ENCODE measurements at places on chromosomes 2 and 18.

- no peak for DNase-seq
Observed at GRCh38 chr2:70473101-70473722, 80.4 kb downstream of the TGFA start.

DNA sequence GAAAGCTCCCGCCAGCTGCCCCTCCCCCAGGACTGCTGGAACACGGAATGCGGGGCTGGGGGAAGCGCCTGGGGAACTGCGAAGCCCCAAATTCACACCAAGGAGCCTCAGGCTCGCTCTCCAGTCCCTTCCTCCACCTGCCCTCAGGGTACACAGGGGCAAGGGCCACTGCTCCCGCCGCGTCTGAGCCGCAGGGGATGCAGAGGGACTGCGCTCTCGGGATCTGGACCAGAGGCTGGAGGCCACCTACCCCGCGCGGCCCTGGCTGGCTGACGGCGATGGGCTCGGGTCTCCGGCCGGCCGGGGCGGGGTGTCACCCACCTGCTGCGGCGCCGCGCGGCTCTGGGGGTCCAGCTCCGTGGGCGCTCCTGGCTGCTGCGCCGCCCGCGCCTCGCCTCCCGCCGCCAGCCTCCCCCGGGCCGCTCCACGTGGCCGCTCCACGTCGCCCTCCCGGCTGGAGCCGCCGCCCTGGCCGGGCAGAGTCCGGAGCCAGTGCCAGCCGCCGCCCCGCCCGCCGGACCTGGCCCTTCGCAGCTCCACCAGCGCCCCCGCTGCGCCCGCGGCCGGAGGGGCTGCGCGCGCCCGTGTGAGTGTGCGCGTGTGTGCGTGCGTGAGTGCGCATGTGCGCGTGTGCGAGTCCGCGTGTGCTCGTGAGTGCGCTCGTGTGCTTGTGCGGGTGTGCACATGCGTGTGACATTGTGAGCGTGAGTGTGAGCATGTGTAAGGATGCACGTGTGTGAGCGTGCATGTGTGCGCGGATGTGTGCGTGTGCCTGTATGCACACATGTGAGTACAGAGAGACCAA lies at the start of gene CGREF1:
CGREF1 (minus strand) TSS at position 604 of the 805 bp plus-strand sequence. CDS start 14,762 bp downstream, outside the sequence.
- DNase-seq = peak; percentile 31

GRCh38 chr2:138474100-138474825 lies 27.3 kb upstream of the SPOPL start:
- no peak for DNase-seq

DNA sequence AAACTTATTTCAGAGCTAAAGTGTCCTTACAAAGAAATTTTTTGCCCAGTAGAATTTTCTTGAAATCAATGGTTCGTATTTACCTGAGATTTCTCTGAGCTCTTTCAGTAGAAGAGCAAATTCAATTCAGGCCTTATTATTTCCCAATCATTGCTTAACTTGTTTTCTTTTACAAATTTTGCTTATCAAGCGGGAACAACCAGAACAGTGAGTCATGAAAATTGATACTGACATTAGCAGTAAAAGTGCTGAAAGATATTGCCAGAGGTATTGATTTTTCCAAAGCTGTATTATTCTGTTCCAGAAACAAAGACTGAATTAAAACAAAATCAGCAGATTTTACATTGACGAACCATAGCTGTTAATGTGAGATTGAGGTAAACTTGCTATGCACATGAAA lies 10.1 kb upstream of the RIOK3 start:
- no peak for DNase-seq

- no peak for DNase-seq
Observed at GRCh38 chr18:77063260-77063659, 69.3 kb downstream of the MBP start.

DNA sequence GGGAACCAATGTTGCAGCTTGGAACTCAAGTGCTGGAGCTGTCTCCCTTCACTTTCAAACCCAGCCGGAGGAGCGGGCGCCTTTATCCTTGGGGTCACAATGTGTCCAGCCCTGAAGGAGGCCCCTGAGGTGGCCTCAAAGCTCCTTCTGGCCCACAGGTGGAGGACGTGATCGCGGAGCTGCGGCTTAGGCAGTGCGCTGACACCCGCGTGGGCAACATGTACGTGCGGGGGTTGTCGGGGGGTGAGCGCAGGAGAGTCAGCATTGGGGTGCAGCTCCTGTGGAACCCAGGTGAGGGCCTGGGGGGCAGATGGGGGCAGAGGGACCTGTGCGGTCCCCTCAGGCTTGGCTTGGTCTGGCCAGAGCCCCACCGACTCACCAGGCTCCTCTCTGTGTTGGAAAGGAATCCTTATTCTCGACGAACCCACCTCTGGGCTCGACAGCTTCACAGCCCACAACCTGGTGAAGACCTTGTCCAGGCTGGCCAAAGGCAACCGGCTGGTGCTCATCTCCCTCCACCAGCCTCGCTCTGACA lies 13.5 kb downstream of the ABCG8 start:
- DNase-seq = no peak

GRCh38 chr2:109318150-109318948 lies 189.3 kb downstream of the SH3RF3 start:
- DNase-seq = peak; percentile 12

- no peak for DNase-seq
Observed at GRCh38 chr2:1546901-1547300, 133.6 kb downstream of the TPO start.

DNA sequence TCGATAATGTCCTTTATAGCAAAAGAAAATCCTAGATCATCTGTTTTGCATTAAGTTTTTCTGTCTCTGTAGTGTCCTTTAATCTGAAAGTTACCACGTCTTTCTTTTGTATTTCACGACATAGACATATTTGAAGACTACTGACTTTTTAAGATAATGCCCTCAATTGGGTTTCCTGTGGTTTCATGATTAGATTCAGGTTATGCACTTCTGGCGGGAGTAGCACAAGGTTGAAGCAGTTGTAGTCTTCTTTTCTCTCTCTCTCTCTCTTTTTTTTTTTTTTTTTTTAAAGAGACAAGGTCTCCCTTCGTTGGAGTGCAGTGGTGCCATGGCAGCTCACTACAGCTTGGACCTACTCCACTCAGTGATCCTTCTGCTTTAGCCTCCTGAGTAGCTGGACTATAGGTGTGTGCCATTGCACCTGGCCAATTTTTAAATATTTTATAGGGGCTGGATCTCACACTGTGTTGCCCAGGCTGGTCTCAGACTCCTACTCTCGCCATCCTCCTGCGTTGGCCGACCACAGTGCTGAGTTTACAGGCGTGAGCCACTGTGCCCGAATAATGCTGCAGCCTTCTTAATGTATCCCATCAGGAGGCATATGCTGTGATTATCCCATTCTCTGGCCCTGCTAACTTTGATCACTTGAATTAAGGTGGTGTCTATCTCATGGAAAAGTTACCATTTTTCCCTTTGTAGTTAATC lies 3.9 kb downstream of the INPP4A start:
- DNase-seq = no peak

- no peak for DNase-seq
Observed at GRCh38 chr2:120660771-120661459, 74.8 kb upstream of the GLI2 start.

- DNase-seq = no peak
Observed at GRCh38 chr2:40455661-40456060, 3.8 kb upstream of the SLC8A1 start.

DNA sequence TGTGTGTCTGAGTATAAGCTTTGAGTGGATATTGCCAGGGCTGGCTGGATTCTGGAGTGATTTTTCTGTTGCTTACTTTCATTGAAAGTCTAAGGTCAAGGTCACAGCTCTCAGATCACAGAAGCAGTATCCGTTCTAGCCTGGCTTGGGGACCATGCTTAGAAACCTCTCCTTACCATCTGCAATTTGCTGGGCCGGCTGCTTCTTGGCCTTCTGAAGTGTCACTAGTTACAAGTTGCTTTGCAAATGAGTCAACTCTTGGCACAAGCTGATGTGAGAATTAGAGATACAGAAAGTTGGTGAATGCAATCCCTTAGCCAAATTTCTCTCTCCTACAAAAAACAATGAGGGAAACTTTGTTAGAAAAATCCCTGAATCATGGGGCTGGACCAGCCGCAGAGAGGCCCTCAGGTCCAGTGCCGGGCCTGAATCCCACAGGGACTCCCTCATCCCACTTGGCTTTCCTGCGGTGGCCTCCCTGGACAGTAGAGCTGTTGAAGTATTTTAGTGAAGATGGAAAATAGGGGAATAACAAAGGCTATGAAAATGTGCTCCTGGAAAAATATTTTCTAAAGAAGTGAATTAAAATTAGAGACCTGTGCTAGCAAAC lies 92.7 kb upstream of the CNGA3 start:
- no peak for DNase-seq

DNA sequence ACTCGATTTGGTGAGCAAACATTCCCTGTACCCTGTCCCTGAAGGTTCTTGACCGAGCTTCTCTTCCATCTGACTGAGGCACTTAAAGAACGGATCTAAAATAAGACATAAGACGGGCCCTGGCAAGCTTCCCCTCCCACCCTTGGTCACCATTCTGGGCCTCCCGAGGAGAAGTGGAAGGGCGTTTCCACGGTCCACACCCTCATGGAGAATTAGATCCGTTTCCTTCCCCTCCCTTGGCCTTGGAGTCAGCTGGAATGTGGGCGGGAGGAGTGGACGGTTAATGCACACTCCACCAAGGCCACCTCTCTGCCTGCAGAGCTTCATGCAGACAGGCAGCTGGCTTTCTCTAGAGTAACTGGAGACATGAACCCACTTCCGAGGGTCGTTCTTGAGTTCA lies 257.3 kb upstream of the APCDD1 start:
- DNase-seq = no peak

GRCh38 chr18:61203151-61203550 lies 130.1 kb upstream of the CDH20 start:
- DNase-seq = no peak

Measured in hypothalamus (tissue), 51 donors.